ENCODE measurements at places on chromosomes 7 and 10.

GRCh38 chr10:86793696-86794095 is 37.3 kb downstream of the BMPR1A start:
- DNase-seq = no peak

GRCh38 chr7:96248405-96248804 is 73.5 kb downstream of the SLC25A13 start:
- no peak for DNase-seq

GRCh38 chr10:119872610-119872859 is at the start of gene MCMBP:
MCMBP (minus strand) TSS chr10:119872843; CDS start chr10:119872584, 259 bp downstream.
- no peak for DNase-seq

- DNase-seq = no peak
Measured at GRCh38 chr7:7805511-7806153, 87.2 kb upstream of the RPA3 start.

DNA sequence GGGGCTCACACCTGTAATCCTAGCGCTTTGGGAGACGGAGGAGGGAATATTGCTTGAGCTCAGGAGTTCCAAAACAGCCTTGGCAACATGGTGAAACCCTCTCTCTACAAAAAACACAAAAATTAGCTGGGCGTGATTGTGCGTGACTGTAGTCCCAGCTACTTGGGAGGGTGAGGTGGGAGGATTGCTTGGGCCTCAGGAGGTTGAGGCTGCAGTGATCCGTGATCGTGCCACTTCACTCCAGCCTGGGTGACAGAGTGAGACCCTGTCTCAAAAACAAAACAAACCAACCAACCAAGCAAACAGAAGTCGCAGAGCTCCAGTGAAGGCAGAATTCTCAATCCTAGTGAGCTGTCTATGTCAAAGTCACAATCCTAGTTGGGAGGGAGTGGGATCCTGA is 14.3 kb upstream of the STN1 start:
- no peak for DNase-seq

DNA sequence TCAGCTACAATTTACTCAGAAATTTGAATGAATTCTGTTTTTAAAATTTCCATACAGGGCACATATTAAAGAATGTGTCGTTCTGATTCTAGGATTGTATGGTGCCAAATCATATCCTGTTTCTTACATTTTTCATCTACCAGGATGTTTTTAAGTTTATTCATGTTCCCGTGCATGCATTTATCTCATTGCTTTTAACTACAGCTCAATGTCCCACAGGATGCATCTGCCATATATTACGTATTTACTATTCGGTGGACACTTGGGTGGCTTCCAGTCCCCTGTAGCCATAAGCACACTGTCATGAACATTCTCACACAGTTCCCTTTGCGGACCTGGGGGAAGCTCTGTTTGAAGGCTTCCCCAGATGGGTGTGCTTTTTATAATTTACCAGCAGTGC is 122.3 kb downstream of the CCDC71L start:
- no peak for DNase-seq

DNA sequence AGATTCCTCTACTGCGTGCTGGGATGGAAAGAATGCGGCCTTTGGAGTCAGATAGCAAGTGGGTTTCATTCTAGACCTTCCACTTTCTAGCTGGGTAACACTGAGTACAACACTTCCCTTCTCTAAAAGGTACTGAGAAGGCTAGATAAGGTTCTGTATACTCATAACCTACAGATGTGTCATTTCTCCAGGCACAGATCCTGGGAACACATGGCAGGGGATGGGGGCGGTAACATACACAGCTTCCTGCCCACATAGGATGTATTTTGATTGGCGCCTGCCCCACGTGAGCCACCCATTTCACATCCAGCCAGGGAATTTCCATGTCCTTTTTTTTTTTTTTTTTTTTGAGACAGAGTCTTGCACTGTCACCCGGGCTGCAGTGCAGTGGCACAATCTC is 31.8 kb downstream of the KLRG2 start:
- DNase-seq = no peak

DNA sequence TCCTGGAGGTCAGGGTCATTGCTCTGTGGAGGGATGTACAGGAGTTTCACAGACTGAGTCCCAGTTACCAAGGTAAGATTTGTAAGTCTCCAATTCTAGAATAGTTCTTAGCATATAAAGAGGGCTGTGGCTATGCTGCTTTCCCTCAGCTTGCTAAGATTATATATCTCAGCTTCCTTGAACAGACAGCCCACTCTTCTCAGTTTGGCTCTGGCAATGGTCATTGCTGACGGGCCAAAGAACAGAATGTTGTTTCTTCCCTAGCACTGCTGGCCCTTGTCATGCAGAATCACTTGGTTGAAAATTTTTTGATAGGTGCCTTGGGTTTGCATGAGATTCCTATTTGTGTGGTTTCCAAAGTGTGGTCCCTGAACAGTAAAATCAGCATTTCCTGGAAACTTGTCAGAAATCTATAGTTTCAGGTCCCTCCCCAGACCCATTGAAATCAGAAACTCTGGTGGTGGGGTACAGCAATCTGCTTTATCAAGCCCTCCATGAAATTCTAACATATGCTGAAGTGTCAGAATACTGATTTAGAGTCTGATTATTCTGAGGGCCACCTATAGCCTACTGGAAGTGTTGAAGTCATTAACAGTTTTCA is 38.2 kb downstream of the NRBF2 start:
- no peak for DNase-seq

- DNase-seq = no peak
Measured at GRCh38 chr10:97676770-97677581, 10.1 kb downstream of the AVPI1 start.
